Stimulated activated CD4-positive, alpha-beta T cell treated with anti-CD3 and anti-CD28 coated beads, Interleukin-1b, Interleukin-23, amount 100 ng/mL, for 4 hours (primary cell): ENCODE measurements at places on chromosomes 5 and 9.

- DNase-seq = no peak
Observed at GRCh38 chr9:7376213-7376612, 423.4 kb downstream of the DMAC1 start.

GRCh38 chr5:56529666-56530430, 285.5 kb upstream of the MAP3K1 start:
- DNase-seq = no peak

- DNase-seq = no peak
Observed at GRCh38 chr9:89863141-89863540, 258.3 kb downstream of the GADD45G start.

DNA sequence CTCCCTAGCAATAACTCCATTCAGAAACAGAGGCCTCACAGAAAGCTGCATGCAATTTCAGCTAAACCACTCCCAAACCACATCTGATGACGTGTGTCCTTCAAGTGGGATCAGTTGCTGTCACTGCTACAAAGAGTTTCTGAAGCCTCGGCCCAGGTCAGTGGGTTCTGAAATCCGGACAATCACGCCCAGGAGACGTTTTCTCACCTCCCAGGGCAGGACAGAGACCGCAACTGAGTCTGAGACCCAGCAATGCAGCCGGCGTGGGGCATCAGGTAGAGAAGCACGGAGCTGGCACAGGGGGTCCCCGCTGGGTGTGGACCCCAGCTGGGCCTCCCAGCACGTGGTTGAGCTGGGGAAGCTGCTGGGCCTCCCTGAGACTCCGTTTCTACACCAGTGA, 2.6 kb upstream of the UBE2QL1 start:
- no peak for DNase-seq

DNA sequence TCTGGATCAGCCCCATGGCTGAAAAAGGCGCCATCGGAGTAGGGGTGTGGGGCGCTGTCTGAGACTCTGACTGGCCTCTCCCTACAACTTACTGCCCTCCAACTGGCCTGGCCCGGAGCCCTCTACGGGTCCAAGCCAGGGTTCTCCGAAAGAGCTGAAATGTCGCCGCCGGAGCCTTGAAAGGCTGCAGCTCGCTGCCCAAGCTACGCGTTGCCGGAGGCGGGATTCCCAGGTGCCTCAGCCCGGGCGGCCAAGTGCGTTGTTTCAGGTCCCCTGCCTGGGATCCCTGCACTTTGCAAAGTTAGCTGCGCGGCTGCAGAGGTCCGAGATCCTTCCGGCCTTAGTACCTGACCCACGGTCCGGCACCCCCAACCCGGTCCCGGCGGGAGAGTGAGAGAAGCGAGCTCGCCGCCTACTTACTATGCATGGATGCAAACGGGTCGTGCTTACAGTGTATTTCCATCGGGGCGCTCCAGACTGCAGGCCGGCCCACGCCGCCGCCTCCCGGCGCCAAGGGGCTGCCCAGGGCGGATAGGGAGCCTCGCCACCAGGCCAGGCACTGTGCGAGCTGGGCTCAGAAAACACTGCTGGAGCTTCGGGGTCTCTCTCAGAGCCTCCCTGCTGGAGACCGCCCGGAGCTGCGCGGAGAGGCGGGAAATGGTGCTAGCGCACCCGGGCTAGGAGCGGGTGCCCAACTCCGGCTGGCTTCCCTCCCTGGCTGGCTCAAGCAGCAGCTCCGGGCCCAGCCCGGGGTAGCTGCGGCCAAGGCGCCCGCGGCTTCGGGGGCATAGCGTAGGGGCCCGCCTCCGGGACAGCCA, 7.7 kb downstream of the PAX5 start:
- DNase-seq = no peak

DNA sequence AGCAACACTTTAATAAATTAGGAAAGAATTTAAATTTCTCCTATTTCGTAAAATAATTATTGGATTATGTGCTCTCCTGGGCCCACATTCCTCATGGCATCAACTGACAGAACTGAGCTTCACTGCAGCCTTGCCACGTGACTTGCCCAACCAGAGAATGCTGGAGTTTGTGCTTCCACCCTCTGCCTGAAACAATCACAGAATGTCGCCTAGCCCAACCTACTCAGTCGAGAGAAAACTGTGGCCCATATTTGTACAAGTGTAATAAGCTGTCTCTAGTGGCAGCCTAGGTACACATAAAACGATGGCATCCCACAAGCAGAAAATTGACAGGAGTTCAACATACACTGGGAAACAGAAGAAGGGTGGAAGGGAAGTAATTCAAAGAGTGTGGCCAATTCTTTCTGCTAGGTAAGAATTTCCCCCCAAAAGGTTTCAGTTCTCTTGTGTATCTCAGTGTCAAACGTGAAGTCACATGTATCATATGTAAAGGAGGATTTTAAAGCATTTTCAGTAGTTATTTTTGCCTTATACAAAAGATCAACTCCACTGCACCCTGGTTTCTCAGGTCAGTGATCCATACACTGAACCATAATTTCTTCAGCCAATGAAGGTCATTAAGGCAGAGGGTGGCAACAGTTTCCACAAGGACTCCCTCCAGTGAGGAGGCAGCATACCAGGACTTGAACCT, 41.7 kb downstream of the ZNF608 start:
- DNase-seq = no peak

DNA sequence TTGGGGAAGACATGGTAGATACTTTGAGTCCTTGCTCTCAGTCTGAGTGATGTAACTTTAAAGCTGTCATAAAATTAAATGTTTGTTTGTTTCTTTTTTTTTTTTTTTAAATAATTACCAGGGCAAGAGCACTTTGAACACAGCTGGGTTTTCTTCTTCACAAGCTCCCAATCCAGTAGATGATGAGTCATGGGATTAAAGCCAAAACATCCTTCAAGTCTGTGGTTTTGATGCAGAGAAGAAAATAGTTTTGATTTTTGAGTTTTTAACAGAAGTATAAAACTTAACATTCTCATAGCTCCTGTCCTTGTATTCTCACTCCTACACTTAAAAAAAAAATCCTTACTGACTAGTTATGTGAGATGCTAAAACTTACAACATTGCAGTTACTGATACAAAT, 34.8 kb upstream of the IL31RA start:
- DNase-seq = no peak

DNA sequence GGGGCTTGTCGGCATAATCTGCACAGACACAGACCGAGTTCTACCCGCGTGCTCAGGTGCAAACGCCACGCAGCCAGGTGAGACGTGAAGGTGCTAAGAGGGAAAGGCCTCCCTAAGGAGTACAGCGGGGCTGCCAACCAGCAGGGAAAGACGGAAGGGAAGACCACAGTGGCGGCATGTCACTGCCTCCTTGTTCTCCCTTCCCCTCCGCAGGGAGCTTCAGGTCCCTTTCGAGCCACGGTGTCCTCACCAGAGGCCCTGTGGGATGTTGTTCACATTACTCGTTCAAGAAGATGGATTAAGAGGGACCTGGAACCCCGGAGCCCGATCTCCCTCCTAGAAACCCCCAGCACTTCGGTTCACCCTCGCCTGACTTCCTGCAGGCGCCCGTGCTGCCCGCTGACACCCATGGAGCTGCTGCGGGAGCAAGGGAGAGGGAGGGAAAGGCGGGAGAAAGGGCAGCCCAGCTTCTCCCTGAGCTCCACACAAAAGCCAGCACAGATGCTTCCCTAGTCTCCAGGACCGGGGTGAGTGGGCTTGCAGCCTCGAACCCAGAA, 686 bp downstream of the BRD9 start:
- DNase-seq = no peak

GRCh38 chr5:1511651-1512540, 11.9 kb downstream of the LPCAT1 start:
- DNase-seq = no peak

- no peak for DNase-seq
Observed at GRCh38 chr9:2039294-2040180, 24.4 kb downstream of the SMARCA2 start.

DNA sequence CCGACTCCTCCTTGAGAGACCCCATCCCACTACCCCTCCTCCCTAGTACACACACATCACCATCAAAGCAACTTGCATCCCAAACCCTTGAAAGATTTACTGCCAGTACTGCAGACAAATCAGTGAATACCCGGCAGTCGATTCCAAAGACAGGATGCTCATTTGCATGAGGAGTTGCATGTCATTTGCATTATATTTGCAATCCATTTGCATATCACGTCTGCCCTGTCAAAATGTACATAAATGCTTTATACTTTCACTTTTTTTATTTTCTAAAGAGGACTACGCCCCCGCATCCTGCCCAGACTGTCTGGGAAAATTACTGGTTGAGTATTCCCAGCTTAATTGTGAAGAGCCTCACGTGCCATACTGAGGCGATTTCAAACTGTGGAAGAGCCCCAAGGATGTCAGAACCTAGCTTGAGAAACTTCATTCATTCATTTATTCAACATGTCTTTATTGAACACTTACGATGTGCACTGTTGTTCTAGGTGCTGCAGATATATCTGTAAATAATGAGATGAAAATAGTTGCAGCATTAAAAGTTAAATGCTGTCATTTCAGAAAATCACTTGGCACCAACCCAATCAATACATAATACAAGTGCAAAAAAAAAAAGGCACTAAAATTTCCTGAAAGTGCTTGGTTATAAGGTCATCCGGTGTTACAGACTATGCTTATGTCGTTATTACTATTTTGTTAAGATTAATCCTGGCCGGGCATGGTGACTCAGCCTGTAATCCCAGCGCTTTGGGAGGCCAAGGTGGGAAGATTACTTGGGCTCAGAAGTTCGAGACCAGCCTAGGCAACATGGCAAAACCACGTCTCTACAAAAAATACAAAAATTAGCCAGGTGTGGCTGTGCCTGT, 17.2 kb upstream of the SIL1 start:
- DNase-seq = no peak

DNA sequence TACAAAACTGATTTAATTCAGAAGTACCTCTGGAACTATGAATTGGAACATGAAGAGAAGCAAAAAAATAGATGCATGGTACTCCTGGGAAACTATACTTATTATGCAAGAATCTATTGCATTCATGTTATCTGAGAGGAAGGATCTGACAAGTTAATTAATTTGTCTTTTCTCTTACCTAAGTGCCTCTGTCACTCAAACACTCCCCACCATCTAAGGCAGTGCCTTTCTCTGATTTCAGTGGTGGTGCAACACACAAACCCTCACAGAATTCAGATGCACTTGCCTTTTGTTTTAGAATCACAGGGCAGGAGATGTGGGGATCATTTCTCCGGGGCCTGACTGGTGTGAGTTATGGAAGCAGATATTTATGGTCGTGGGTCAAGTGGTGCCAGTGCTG, 52.5 kb upstream of the C9orf72 start:
- DNase-seq = no peak

- no peak for DNase-seq
Observed at GRCh38 chr5:95826949-95827891, 4.7 kb upstream of the GLRX start.

DNA sequence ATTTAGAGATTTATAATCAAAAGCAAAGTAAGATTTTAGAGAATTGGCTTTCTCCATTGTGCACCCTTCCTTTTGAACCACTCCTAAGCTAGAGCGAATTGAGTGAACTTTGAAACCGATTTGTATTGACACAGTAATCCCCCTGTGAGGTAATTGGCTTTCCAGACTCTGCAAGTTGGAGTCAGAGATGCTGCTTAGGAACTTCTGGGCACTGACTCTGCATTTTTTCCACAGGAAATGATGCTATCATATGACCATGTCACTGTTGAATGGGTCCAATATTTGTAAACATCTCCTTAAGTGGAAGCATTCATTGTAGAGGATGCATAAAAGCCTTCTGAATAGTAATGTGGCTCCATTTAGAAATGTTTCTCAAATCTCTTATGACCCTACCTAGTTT, 394.4 kb upstream of the ZNF608 start:
- no peak for DNase-seq

GRCh38 chr5:177412603-177413233, 3.4 kb upstream of the F12 start:
- no peak for DNase-seq

DNA sequence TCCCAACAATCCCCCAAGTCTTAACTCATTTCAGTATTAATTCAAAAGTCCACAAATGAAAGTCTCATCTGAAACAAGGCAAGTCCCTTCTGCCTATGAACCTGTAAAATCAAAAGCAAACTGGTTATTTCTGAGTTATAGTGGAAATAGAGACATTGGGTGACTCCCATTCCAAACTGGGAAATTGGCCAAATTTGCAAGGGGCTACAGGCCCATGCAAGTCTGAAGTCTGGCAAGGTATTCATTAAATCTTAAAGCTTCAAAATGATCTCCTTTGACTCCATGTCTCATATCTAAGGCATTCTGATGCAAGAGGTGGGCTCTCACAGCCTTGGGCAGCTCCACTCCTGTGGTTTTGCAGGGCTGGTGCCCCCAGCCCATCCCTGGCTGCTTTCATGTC, 167.9 kb downstream of the HTR1A start:
- no peak for DNase-seq

DNA sequence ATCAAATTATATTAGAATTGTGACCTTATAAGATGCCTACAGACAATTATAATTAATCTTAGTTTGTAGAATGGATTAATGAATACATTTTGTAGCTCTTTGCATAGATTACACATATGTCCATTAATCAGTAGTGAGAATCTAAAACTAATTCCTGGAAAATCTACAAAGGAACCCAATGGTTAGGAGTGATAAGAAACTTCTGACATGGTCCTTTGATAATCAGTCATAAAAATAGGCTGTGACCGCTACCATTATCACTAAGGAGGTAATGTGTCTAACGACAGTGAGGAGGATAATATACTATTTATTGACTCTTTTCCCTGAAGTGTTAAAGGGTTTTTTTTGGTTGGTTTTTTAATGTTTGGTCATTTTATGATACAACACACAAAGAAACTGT, 46.6 kb downstream of the BNC2 start:
- no peak for DNase-seq

DNA sequence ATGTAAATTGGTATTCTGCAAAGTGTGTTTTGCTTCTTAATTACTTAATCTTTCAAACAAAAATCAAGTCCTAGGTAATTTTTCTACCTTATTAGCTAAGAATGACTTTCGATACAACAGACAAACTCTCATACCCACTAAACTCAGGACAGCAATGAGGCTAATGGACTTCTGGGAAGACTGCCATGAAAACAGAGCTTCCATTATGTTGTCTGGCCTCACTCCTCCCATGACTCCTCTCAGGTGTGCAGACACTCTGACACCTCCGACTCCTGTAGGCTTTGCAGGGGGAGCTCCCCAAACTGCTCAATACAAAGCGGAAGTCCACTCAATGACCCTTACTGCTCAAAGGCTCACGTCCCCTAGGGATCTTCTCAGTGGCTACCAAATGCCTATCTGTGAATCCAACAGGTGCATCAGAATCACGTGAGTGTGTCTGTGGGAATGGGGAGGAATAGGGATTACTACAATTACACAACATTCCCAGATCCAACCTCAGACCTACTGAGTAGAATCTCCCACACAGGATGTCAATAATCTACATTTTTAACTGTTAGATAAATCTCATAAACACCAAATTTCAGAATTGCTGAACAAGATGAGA, 289.9 kb downstream of the RAB3C start:
- no peak for DNase-seq

- no peak for DNase-seq
Observed at GRCh38 chr9:30697958-30698357, 1686.5 kb upstream of the ACO1 start.

GRCh38 chr5:9363026-9363425, 182.8 kb downstream of the SEMA5A start:
- DNase-seq = no peak
